ENCODE measurements at places on chromosomes 7 and 10.
A peak's percentile ranks its signal among the peaks of the same experiment; 100 is the strongest.

DNA sequence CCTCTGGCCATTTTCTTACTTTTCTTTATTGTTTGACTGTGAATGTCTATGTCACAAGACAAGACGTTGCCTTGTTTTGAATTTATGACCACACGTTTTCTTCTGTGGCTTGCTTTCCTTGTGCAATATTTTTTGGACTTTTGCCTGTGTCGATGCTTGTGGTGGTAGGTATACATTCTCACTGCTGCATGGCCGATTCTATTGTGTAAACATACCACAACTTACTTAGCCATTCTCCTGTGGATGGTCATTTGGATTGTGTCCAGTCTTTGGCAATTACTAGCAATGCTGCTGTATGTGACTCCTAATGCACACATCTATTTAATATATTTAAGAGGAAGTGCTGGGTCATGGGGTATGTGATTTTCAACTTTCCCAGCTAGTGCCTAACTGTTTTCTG lies 18.0 kb upstream of the DLG5 start:
- no peak for DNase-seq

GRCh38 chr10:69715156-69715898 lies 85.3 kb downstream of the FAM241B start:
- no peak for DNase-seq

DNA sequence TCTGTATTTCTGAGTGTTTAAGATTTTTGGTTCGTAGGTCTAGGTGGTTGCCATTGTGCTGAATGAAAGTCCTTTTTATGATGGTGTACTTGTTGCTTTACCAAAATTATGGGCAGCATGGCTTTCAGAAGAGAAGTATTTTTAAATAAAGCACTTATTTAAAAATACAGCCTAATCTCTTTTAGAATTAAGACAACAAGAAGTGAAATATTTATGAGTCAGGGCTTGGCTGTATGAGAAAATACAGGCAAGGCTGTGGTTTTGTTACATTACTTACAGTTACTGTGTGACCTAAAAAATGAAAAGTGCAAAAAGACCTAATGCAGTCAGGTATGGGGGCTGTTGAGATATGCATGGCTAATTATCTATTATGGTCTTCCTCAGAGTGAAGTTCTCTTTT lies 185.2 kb upstream of the PPP1R3A start:
- DNase-seq: no peak

- DNase-seq: no peak
Measured at GRCh38 chr7:147818317-147818716, 772.2 kb upstream of the C7orf33 start.

- no peak for DNase-seq
Measured at GRCh38 chr7:26398756-26399509, 107.3 kb downstream of the SNX10 start.

GRCh38 chr10:121753726-121754476 lies 155.7 kb upstream of the FGFR2 start:
- DNase-seq: peak; percentile 87

DNA sequence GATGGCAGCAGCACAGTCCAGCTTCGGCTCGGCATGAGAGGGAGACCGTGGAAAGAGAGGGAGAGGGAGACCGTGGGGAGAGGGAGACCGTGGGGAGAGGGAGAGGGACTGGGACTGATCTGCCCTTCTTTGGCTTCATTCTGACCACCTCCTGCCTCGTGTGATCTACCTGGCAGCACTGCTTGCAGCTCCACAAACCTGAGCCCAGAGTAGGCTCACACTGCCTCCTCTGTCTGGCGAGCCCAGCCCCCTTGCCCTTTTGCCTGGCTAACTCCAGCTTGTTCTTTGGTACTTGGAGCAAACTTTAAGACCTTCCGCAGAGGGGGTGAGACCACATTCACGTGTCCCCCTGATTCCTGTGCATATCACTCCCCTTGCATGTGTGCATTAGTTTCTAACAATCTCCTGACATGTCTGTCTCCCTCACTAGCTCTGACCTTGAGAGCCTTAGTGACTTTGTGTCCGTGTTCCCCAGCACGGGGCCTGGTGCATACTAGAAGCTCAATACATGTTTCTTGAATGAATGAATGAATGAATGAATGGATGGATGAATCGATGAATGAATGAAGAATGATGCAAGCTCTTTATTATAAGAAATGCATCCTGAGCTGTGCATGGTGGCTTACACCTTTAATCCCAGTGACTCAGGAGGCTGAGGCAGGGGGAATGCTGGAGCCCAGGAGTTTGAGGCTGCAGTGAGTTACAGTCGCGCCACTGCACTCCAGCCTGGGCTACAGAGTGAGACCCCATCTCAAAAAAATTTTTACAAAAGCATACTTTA lies 31.2 kb downstream of the UBTD1 start:
- DNase-seq: no peak

- DNase-seq: no peak
Measured at GRCh38 chr7:2261611-2262010, 19.6 kb downstream of the NUDT1 start.

DNA sequence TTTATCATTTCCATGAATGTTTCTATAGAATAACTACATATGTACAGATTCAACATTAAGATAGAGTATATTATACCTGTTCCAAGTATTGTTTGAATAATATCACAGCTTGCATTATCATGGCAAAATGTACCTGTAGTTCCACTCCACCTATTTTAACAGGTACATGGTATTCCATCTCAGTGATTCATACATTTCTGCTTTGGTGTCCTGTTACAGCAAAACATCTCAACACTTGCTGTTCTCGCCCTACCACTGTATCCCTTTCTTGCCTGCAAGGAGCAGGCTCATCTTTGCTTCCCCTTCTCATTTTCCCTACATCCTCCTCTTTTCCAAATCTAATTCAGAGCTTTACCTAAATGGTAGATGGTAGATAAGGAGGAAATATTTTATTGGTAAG lies 27.1 kb upstream of the SGCE start:
- peak; percentile 8 for DNase-seq

DNA sequence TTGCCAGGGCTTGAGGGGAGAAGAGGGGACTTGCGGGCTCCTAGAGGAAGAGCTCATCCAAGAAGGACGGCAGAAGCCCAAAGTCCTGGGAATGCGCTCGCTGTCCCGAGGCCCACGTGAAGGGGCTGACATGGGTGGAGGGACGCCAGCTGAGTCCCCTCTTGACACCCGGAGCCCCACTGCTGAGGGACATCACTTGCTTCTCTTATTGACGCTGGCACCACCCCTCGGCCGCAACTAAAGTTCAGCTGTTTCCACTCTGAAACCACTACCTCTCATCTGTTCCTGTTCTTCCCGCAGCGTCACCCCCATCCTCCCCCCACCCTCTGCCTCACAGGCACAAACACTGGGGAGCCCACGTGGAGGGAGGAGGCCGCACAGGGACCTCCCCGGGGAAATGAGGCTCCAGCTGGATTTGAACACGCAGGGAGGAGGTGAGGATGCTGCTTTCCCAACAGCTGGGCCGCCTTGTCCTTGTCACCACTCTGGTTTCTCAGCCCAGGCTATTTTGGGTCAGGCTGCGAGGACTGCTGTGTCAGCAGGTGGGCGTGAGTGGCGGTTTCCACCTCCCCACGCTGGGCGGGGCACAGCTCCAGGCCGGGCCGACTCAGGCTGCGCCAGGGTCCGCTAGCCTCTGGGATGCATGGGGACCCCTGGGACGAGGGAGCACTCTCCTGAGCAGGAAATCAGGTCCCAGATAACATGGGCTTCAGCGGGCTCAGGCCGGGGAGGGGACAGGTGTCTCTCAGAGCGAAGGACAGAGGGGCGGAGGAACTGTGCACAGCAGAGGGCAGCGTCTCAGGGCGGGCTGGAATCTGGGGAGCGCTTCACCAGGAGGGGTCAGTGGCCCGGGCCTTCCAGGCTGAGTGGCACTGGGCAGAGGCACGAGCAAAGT lies 156.3 kb downstream of the ZNF248 start:
- no peak for DNase-seq

DNA sequence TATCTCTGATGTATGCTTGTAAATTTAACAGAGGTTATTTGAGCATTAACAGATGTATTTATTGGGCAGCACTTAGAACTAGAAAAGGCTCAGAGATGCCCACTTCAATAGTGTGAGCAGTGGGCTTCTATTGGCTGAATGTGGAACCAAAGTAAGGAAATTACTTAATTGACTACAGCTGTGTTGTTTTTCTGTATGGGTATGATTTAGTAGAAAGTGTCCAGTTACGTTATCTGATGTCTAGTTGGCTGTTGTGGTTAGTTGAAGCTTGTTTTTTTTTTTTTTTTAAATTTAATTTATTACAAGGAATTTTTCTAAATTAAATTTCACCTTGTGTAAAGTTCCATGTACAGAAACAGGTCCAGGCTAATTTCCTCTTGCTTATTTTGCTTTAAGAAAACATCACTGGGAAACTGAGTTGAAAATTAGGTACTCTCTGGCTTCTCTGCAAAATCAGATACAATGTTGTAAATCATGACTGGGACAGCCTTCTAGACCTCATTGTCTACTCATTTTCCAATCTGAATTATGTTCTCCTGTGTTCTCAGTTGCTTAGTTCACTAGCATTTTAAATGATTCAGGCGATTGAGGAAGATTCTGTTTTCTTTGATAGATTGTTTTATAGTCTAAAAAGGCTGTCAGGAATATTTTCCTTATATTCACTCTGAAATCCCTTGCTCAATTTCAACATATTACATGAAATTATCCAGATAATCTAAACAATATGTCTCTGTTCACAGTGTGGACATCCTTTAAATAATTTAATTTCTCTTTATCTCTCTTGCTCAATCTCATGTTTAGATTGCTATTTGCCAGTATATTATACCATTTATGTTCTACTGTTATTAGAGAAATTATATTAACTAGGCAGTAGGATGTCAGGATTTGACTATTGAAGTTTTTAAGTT lies 53.0 kb downstream of the PHF14 start:
- no peak for DNase-seq

GRCh38 chr10:112711366-112711765 lies 238.7 kb upstream of the TCF7L2 start:
- DNase-seq: no peak

- no peak for DNase-seq
Measured at GRCh38 chr7:103710247-103710646, 264.2 kb upstream of the SLC26A5 start.

- DNase-seq: peak; percentile 63
Measured at GRCh38 chr10:3850999-3851937, 66.3 kb upstream of the KLF6 start.

GRCh38 chr7:8818406-8818805 lies 385.0 kb downstream of the NXPH1 start:
- no peak for DNase-seq

DNA sequence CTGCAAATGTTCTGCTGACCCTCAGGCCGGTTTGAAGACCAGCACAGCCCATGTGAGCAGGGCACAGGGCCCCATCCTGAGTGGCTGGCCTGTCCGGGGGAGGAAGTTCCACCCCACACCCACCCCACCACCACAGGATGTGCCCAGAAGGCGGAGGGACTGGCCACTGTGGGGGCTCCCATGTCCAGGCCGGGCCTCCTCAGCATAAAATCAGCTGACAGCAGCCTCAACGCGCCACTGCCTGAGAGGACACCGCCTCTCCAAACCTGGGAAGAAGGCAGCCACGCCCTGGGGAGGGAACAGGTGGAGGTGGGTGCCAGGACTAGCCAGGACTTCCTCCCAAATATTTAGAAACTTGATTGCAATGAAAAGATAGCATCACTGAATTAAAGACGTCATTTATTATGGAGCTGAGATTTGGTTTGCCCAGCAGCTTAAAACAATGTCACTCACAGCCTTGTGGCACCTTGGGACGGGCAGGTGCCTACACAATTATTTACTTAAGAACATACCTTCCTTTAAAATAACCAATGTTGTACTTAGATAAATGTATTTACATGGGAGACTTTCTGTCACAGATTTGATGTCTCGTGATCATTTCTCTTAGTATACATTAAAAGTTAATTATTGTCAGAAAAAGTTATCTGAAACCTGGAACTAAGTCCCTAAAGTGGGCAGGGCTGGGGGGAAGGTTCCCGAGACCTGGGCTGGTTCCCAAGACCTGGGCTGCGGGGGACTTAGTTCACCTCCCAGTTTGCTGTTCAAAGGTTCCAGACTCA lies 27.3 kb upstream of the FAM20C start:
- no peak for DNase-seq

GRCh38 chr7:54823776-54824175 lies 64.8 kb upstream of the SEC61G start:
- DNase-seq: no peak

DNA sequence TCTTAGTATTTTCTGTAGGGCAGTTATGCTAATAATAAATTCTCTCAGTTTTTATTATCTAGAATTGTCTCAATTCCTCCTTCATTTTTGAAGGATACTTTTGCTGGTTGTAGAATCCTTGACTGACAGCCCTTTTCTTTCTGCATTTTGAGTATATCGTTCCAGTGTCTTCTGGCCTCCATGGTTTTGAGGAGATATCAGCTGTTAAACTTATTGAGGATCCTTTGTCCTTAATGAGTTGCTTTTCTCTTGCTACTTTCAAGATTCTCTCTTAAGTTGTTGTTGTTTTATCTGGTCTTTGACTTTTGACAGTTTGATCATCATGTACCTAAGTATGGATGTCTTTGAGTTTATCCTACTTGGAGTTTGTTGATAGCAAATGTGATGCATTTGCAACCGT lies 8.9 kb upstream of the GJC3 start:
- no peak for DNase-seq

GRCh38 chr7:151122276-151122675 lies 36.0 kb downstream of the AGAP3 start:
- no peak for DNase-seq

GRCh38 chr7:105652359-105652993 lies 71.2 kb upstream of the EFCAB10 start:
- DNase-seq: peak; percentile 82

- no peak for DNase-seq
Measured at GRCh38 chr7:3738964-3739363, 437.9 kb downstream of the SDK1 start.

DNA sequence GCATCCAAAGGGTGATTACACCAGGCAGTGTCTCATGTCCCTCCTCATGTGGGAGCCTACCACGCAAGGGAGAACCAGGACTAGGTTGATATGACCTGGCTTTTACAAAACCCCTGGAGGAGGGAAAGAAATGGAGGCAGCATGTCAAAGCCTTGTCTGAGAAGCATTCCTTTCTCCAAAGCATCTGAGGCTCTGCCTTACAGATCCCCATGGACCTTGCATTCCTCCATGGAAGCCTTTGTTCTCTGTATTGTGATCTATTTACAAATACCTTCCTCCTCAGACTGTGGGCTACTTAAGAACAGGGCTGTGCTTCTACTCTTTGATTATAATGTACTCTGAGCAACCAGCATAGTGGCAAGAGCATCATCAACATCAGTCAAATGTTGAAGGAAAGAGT lies 197.0 kb downstream of the PLXNA4 start:
- DNase-seq: no peak

DNA sequence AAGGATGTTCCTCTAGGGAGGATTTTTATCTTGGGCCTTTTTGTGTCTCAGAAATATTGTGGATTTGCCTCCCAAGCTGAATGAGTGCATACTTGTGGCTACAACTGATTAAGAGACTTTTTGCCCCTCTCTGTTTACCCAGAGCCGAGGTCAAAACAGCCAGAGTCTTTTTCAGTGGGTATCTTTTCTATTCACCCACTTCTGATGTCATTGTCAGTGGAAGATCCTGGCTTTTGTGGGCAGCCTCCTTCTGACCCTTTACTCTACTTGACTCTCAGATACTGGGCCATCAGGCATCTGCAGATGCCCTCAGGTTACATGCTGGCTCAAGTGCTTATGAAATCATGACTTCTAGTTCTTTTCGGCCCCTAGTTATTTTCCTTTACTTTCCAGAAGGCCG lies 19.6 kb upstream of the PIP4K2A start:
- no peak for DNase-seq

GRCh38 chr10:132375795-132376297 lies 21.2 kb upstream of the PWWP2B start:
- no peak for DNase-seq

GRCh38 chr10:60872451-60872850 lies 71.5 kb downstream of the RHOBTB1 start:
- DNase-seq: no peak

All from RWPE1 (cell line).